GM18507 (cell line): ENCODE measurements at places on chromosomes 3 and 15.

DNA sequence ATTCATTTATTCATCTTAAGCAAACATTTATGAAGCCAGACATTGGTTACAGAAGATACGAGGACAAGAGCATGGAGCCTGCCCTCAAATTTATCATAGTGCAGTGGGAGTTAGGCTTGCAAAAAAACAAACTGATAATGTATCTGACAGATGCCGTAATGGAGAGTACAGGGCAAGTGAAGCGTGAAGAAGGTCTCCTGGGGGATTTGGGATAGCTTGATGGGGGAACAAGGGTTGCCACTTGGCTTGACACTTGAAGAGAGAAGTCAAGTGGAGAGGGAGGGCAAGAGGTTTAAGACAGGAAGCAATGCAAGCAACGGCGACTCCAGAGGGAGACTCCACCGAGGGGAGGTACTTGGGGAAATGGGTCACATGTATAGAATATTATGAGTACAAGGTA lies 129.3 kb downstream of the SSR3 start:
- DNase-seq, result no peak

- no peak for DNase-seq
Measured at GRCh38 chr3:155018621-155019330, 61.3 kb upstream of the MME start.

DNA sequence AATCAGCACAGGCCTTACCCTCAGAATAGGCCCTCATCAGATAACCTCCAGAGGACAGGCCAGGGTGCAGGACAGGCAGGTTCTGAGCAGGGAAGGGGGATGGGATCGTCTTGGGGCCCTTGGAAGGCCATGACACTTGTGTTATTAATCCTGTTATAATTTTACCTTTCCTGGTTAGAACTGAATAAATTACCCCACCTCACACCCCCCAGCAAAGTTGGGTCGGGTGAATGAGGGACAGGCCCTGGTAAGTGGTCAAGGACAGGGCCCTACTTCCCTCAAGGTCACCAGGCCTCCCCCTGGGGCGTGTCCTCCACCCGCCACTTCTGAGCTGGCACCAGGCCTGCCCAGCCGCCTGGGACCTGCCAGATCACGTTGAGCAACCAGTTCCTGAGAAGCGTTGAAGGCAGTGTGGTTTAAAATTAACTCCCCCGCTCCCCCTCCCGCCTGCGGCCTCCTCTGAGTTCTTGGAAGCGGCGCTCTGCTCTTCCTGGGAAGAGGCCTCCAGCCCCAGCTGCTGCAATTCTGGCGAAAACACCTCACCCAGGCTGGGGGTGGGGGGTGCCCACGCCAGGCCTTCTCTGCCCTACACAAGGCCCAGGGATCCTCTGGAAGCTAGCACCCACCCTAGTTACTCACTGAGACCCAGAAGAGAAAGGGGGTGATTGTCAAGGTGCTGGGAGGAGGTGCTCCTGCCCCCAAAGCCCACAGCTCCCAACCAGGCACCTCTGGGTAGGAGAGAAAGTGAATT lies 10.6 kb downstream of the CISH start:
- DNase-seq, result peak; percentile 66

DNA sequence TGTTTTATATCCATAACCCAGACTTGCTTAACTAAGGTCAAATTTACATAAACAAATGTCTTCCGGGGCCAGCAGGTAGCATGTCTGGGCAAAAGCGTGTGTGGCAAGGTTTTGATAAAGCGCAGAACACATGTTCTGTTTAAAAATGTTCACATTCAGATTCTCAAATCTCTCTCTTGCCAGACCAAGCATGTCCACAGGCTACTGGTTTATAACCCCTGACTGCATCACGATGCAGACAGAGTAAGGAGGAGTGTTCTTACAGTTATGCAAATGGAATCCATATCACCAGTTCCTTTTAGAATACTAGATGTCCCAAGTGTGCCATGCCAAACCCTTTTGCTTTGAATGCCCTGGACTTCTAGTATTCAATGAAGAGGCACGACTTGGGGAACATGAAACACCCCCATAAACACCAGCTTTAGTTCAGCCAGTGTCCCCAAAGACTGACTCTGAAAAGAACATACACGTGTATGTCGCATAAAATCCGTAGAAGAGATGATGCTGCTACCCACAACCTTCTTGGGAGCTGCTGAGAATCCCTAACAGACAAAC lies 412.0 kb downstream of the CNTN4 start:
- DNase-seq, result no peak

- DNase-seq, result peak; percentile 35
Measured at GRCh38 chr3:141913150-141913811, 36.8 kb downstream of the ATP1B3 start.

DNA sequence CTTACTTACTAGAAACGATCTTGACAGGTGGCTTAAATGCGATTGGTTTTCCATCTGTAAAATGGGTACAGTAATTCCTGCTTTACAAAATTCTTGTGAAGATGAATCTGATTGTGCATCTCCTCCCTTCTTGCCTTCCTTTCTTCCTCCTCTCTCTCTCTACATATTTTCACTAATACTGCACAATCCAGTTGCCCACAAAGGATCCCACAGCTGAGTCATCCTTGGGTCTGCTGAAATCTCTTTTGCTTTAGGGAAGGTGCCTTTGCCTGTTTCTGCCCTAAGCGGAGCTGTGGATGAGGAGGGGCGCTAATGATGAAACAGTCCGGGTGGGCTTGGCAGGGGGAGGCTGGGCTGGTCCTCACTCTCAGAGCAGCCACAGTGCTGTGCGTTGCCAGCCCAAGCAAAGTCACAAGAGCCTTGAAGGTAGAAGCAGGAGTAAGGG lies 46.1 kb downstream of the AMOTL2 start:
- DNase-seq, result no peak

- DNase-seq, result no peak
Measured at GRCh38 chr15:40053079-40053830, 14.3 kb upstream of the SRP14 start.

DNA sequence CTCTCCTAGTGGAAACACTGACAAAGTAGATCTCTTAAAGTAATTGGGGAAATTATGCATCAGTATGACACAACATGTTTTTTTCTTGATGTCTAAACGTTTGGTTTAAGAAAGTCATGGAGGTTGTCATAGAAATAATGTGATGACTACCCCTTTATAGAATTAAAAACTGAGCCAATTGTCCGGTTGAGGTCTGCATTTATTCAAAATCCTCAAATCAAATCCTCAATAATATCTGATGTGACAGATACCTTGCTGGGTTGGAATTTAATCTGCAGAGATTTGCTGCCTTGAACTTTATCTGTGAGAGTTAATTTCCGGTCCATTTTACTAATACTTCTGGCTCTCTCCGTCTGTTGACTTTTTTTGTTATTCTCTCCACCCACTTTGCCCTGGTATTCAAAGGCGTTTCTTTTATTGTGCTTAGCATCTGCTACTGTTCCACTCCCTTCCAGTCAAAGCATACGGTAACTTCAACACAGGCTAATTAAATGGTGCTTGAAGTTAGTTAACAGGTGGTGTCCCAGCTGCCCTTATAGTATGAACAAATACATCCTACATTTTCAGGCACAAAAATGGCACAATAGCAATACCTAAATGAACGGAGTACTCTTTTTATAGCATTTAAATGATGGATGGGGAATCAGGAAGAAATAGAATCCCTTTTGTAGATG lies 628.3 kb downstream of the ROBO1 start:
- no peak for DNase-seq

GRCh38 chr3:133478624-133479023 lies 78.8 kb downstream of the BFSP2 start:
- DNase-seq, result no peak

DNA sequence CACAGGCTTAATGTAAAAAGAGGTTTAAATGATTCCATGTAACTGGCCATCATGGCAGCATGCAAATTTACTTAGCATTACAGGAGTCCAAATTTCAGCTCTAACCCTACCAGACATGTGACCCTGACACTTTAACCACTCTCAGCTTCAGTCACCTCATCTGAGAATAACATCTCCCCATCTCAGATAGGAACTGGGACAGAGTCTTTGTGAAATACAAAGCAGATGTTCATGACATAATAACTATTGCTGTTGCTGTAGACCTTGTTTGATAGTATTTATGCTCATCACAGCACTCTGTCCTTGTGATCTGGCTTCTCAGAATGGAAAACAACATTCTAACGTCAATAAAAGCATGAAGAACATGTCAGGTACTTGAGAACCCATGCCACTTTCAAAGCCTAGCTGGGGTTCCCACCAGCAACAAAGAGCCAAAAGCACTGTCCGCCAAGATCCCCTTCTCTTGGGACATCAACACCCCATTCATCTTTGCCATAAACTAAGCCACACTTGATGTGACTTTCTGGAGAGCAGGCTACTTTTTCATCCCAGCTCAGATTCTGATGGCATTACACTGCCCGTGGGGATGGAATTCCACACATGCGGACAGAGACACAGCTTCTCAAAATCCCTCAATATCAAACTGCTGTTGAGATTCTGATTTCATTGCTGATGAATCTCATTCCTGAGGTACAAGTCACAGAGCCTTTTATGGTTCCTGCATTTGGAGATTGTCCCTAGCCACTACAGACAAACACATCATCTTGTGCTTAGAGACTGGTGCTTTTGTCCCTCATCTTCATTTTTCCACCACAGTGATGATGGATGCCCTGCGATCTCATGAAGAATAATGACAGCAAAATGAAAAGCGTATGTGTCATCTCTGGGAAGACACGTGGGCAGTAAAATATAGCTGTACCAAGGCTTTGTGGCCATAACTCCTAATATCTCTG lies 202.7 kb downstream of the TNIK start:
- DNase-seq, result no peak
